Fibroblast of upper back skin (primary cell): ENCODE measurements at places on chromosomes 4 and X.

- DNase-seq: peak; percentile 20
Measured at GRCh38 chr4:14180983-14181601, 553.6 kb upstream of the BOD1L1 start.

GRCh38 chr4:54695788-54696187, 38.0 kb downstream of the KIT start:
- no peak for DNase-seq

- DNase-seq: peak; percentile 30
Measured at GRCh38 chr4:158122501-158122900, 50.3 kb downstream of the GASK1B start.

DNA sequence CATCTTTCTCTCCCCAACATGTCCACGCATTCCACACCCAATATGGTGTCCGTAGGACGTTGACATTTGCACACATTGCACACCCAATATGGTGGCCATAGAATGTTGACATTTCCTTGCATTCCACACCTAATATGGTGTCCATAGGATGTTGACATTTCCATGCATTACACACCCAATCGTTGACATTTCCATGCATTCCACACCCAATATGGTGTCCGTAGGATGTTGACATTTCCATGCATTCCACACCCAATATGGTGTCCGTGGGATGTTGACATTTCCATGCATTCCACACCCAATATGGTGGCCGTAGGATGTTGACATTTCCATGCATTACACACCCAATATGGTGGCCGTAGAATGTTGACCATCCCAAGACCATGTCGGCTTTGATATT, 88.4 kb upstream of the SHOX start:
- DNase-seq: no peak

GRCh38 chr4:8643441-8643840, 50.9 kb downstream of the CPZ start:
- DNase-seq: no peak

- DNase-seq: no peak
Measured at GRCh38 chr4:140195806-140196205, 41.8 kb upstream of the MAML3 start.

DNA sequence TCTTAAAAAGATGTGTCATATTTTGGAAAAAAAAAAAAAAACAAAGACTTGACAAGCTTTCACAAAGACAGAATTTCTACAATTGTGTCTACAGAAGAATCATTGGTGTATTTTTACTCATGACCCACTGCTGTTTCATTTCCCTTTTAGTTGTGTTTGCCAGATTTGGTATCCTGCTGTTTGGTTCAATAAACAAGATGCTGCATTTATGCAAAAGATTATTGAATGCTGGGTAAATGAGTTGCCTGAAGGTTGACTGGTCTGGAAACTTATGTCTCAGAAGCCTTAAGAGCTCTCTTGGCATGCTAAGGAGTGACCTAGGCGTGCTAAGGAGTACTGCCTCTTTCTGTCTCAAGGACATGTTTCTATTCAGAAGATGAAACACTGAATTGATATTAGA, 64.9 kb upstream of the NPY2R start:
- no peak for DNase-seq

- DNase-seq: no peak
Measured at GRCh38 chrX:104427073-104427472, 138.9 kb upstream of the IL1RAPL2 start.

GRCh38 chr4:106687026-106687425, 318.4 kb upstream of the GIMD1 start:
- peak; percentile 26 for DNase-seq

- peak; percentile 10 for DNase-seq
Measured at GRCh38 chr4:55291227-55291640, 54.8 kb upstream of the SRD5A3 start.

GRCh38 chr4:1246111-1246881, 2.6 kb downstream of the CTBP1 start:
- DNase-seq: no peak

DNA sequence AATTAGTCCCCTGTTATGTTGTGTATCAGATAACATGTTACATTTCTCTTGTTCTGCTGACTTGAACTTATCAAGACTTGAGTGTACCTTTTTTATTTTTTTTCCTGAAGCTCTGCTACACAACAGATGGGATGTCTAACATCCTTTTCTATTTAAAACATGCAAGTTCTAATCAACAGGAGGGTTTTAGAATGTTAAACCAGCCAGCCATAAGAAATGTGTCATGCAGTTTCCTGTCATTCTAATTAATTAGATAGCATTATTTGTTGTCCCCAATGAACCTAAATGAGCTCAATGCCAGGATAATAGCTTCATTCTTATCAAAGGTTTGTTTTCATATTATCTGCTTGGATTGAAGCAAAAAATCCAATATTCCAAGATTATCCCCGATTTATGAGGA, 958.2 kb downstream of the PCDH7 start:
- no peak for DNase-seq

GRCh38 chr4:24770032-24770584, 25.3 kb upstream of the SOD3 start:
- peak; percentile 97 for DNase-seq

- no peak for DNase-seq
Measured at GRCh38 chr4:80128941-80129340, 55.9 kb upstream of the ANTXR2 start.

- DNase-seq: no peak
Measured at GRCh38 chr4:94214703-94215319, 7.1 kb downstream of the SMARCAD1 start.

DNA sequence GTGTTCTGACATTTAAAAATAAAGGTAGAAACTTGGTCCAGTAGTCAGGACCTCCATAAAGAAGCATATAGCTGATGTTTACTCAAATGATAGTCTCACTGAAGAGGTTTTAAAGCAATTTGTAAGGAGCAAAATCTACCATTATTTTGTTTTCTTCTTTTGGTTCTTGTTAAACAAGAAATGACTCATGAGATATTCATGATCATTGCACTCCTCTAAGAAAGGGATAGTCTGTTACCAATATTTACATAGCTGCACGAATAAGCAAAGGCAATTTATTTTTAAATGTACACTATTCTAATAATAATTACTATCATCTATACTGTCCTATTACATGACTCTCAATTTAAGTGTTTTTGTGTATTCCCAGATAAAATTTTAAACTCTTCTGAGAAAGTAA, 397.9 kb downstream of the FAM47B start:
- DNase-seq: no peak

GRCh38 chr4:148203056-148203898, 238.9 kb downstream of the NR3C2 start:
- DNase-seq: no peak

DNA sequence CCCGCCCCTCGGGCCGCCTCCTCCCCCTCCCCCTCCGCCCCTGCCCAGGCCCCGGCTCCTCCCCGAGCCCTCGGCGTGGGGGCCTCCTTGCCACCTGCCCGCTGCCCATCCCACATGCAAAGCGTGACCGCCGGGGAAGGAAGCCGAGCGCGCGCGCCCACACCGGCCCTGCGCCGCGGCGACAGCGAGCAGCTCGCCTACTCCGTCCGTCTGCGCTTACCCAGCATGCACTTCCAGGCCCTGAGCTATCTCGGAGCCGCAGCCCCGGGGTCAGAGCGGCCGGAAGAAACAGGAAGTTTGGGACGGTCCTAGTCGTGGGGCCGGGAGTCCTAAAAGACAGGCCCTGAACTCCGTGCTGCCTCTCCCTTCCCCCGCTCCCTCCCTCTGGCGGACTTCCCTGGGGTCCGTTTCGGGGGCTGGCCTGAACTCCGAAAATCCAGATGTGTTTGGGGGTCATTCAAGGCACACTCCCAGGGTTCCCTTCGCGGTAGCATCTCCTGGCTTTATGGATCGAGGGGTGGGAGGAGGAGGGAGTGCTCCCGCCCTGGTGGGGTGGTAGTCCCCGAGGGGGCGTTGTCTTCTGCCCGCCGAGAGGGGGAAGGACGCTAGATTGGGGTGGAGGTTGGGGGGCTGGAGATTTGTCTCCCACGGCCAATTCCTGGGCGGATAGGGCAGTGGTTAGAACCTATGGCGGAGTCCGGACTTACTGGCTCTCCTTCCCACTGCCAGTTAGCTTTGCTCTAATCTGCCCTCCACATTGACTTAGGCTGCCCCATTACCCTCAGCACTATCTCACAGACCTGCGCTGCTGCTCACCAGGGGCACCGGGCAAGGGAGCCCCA, 25.0 kb upstream of the BCORL1 start:
- DNase-seq: peak; percentile 34

- DNase-seq: no peak
Measured at GRCh38 chr4:173684223-173684622, 154.2 kb upstream of the HAND2 start.

- peak; percentile 60 for DNase-seq
Measured at GRCh38 chr4:168917138-168917779, 92.8 kb downstream of the CBR4 start.

- no peak for DNase-seq
Measured at GRCh38 chr4:123659730-123660129, 263.1 kb downstream of the SPRY1 start.

- no peak for DNase-seq
Measured at GRCh38 chr4:15557786-15558550, 88.3 kb downstream of the CC2D2A start.

- peak; percentile 71 for DNase-seq
Measured at GRCh38 chr4:185039508-185040273, 21.4 kb downstream of the HELT start.

DNA sequence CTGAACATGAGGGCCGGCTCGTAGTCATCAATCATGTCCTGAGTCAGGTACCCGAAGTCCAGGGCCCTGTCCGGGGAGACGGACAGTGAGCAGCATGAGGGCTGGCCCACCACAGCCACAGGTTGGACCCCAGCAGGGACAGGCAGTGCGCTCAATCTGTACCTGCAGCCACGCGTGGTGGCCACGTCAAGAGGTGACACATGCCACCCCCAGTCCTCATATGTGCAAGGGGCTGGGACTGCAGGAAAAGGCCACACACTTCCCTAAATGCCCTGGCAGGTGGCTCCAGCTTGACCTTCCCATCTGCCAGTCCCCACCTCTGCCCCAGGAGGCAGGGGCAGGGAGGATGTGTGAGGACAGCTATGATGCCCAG, 73.8 kb upstream of the MXD4 start:
- no peak for DNase-seq

DNA sequence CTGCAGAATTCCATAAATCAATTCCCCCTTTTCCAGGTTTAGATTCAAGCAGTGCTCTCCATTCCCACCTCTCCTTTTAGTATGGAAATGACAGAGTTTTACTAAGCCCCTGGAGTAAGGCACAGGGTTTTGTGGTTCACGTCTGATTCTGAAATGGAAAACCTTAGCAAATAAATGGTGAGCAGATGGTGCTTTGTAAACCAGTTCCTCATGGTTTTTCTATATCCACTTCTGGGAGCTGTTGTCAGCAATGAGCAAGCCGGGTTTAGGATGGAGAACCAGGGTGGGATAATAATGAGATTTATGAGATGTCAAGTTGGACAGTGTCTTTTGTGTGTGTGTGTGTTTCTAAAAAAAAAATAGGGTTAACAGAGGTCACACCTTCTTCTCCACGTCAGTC, 113.8 kb upstream of the RBPJ start:
- DNase-seq: no peak

DNA sequence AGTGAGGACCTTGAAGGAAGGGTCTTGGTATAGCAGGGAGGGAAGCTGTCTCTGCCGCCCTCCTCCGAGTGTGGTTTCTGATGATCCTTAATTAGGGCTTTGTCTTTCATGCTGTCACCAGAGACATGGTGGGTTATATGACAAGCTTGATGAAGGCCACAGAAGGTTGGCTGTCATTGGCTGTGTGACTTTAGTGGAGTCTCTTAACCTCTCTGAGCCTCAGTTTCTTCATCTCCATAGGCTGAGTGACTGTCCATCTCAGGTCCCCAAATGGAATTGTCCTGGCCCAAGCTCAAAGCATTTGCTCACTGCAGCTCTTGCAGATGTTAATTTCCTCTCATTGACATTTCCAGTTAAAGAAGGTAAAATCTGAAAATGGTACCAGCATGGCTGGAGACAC, 16.6 kb upstream of the UBA6 start:
- DNase-seq: no peak

DNA sequence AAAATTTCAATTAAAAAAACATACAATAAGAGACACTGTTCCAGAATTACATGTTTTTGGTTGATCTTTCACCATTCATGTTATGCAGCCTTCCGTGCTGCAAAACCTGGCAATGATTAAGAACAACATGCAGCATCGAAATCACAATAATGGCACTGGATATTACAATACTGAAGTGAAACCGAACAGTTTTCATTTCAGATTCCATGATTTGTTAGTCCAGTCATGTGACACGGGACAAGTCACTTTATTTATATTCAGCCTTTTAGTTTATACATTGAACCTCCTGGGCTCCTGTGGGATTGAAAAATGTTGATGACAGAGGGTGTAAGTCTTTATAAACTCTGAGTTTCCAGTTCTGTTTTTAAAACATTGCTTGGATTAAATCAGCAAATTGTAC, 142.5 kb upstream of the TTC29 start:
- peak; percentile 33 for DNase-seq

- DNase-seq: no peak
Measured at GRCh38 chr4:36549992-36550391, 268.6 kb downstream of the DTHD1 start.

DNA sequence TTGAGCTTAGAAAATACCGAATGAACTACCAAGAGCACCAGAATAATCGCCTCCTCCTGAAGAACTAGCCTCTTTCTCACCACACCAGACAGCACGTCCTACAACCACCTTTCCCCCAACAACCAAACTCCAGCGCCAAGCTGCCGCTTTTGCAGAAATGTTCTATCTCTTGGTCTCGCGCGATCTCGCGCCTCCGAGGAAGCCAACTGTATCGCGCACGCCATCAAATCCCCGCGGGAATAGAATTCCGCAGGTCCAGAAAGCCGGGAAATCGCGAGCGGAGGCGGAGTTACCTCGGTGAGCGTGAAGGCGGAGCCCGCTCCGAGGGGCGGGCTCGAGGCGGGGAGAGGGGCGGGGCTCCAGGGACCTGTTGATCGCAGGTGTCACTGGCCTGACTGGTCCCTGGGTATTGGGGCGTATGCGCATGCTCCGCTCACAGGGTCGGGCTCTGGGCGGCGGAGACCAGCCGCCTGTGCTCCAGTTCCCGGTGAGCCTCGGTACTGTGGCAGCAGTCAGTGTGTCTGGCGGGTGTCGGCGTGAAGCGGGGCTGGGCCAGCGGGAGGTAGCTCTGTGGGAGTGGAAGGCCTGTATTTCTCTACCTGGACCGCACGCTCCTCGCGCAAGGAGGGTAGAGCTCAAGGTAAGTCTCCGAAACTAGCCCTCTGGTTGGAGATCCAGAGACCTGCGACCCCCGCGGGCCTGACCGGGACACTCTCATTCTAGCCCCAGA, at the start of gene USP53:
Gene USP53 (plus strand): TSS at position 480 of the 730 bp plus-strand sequence. CDS start 27,047 bp downstream, outside the sequence.
- peak; percentile 98 for DNase-seq

DNA sequence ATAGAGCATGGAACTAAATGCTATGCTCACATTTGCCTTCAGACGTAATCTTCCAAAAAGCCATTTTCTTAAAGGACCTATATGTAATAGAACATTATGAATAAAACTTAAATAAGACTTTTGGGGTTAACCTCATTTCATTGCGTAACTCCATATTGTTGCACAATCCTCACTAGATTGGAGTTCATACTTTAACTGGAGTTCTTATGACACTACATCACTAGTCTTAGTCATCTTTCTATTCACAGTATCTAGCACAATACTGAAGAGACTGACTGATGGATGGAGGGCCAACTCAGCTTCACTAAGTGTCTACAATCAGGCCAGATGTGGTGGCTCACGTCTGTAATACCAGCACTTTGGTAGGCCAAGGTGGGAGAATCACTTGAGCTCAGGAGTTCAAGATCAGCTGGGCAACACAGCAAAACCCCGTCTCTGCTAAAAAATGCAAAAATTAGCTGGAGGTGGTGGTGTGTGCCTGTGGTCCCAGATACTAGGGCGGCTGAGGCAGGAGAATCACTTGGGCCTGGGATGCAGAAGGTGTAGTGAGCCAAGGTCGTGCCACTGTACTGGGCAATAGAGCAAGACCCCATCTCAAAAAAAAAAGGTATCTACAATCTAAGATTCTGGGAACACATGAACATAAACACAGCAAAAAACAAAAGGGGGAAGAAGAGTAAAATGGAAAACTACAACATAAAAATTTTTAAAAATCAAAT, 80.8 kb upstream of the MAB21L2 start:
- DNase-seq: peak; percentile 93
